Left lung (tissue), 14 donors: ENCODE measurements at places on chromosomes 3 and 15. TPM values are rescaled to one million over a fixed set of nuclear protein-coding genes. Genes with fewer than 3 reads are reported as not detected.

Gene CCR4
- 1.2 TPM for total RNA-seq

Gene C3orf20
- not detected for total RNA-seq

Gene BCHE
- total RNA-seq, result 13.7 TPM

Gene SLC28A2
- not detected for total RNA-seq

Gene C3orf49
- total RNA-seq, result not detected

Gene CYB561D2
- total RNA-seq, result 28.3 TPM

Gene MNS1
- 4.1 TPM for total RNA-seq

Gene IL20RB
- total RNA-seq, result 1.9 TPM

Gene RPL22L1
- total RNA-seq, result 115 TPM

Gene RYR3
- total RNA-seq, result 0.24 TPM

Gene SERINC4
- 0.10 TPM for total RNA-seq

Gene BFSP2
- total RNA-seq, result not detected

Gene LARP6
- 10.0 TPM for total RNA-seq

Gene GPR176
- total RNA-seq, result 6.6 TPM

Gene SMAD6
- total RNA-seq, result 110 TPM

Gene CCR9
- total RNA-seq, result not detected

Gene SLC6A11
- total RNA-seq, result 0.13 TPM

Gene SPATA12
- total RNA-seq, result 0.21 TPM

Gene CLDN16
- total RNA-seq, result 0.18 TPM

Gene KIF23
- 3.5 TPM for total RNA-seq

Gene CD276
- total RNA-seq, result 71.9 TPM

Gene EIF5A2
- total RNA-seq, result 8.2 TPM

Gene SCG3
- not detected for total RNA-seq

Gene ACP3
- 24.3 TPM for total RNA-seq

Gene MST1
- 12.5 TPM for total RNA-seq

Gene GMNC
- not detected for total RNA-seq

Gene VIPR1
- 60.7 TPM for total RNA-seq

Gene BBX
- total RNA-seq, result 44.3 TPM
